T-cell (primary cell): ENCODE measurements at places on chromosomes 6 and 20. TPM values are rescaled to one million over a fixed set of nuclear protein-coding genes. Genes with fewer than 3 reads are reported as not detected.

SNAI1 gene
- 0.95 TPM for total RNA-seq

SHLD1 gene
- total RNA-seq = 12.6 TPM

EYS gene
- total RNA-seq = not detected

LPIN3 gene
- 0.35 TPM for total RNA-seq

ENPP5 gene
- 0.56 TPM for total RNA-seq

CCN6 gene
- total RNA-seq = not detected

COL11A2 gene
- total RNA-seq = 1.5 TPM

CYP39A1 gene
- not detected for total RNA-seq

NECAB3 gene
- 33.9 TPM for total RNA-seq

ISM1 gene
- total RNA-seq = 3.9 TPM

GRCh38 chr20:60693496-60694133 lies 558.4 kb upstream of the CDH4 start:
- H3K4me3 ChIP-seq = no peak overlapping the region
- no peak for DNase-seq
- H3K27me3 ChIP-seq = peaks cover 8% of the 10 kb centered on the region
- H3K36me3 ChIP-seq = no peaks in the 10 kb centered on the region
- H3K27ac ChIP-seq = no peak overlapping the region

GRCh38 chr20:57449398-57450354 lies 58.5 kb downstream of the RBM38 start:
- no peak for DNase-seq
- no peak overlapping the region for H3K27ac ChIP-seq
- no peaks in the 10 kb centered on the region for H3K36me3 ChIP-seq
- peaks cover 2% of the 10 kb centered on the region for H3K27me3 ChIP-seq
- no peak overlapping the region for H3K4me3 ChIP-seq
- H3K4me1 ChIP-seq = peaks cover 38% of the 10 kb centered on the region

DNA sequence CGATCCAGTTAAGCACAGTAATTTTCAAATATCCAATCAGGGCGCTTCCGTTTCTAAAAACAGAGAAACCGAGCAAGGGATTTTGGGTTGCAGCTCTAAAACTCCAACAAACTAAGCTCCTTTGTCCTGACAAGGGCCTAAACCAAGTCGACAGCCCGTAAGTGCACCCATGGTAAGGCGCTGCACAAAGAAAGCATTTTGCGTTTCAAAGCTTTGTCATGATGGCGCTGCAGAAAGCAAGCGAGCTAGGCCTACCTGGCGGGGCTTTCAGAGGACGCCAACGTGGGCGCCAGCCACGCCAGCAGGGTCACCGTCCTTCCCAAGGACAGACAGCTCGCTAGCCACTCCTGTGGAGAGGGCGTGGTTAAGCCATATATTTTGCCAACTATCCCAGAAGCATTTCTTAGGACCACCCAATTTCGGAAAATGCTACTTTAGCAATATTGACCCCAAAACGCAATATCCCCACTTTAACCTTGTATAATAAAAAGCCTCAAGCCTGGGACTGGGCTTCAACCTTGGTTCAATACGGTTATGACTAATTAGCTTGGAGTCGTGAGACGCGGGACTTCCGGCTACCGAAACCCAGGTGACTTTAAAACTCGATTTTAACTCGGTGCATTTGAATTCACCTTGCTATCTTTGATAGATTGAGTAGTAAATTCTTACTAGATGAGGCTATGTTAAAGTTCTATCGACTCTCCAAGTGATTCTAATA lies 53.8 kb downstream of the TRIM38 start:
- H3K27ac ChIP-seq = no peak overlapping the region
- no peaks in the 10 kb centered on the region for H3K36me3 ChIP-seq
- no peaks in the 10 kb centered on the region for H3K27me3 ChIP-seq
- H3K4me3 ChIP-seq = no peak overlapping the region
- DNase-seq = no peak
- peaks cover 5% of the 10 kb centered on the region for H3K4me1 ChIP-seq

DNA sequence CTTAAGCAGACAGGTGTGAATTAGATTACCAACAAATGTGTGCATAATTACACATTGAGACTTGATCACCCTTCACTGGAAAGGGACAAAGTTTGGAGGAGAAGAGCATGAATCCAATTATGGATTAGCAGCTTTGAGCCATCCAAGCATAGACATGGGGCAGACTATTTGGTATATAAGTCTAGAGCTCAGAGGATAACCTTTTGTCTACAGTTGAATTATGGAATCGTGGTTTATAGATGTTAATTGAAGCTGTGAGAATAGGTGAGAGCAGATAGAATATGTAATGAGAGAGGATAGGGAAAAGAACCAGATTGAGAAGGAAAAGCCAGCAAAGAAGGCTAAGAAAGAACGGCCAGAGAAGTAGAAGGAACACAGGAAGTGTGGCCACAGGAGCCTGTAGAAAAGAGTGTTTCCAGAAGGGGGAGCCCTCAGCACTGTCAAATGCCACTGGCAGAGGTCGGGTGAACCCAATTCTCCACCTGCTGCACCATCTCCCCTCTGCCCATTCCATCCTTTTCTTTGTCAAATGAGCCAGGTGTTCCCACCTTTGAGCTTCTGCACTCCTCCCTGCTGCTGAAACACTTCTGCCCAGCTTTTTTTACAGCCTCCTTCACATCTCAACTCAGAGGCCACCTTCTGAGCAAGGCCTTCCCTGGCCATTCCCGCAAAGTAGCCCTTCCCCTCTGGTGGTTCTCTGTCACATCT lies 7.3 kb downstream of the DNTTIP1 start:
- H3K4me1 ChIP-seq = peaks cover 9% of the 10 kb centered on the region
- peak; percentile 63 for DNase-seq
- no peaks in the 10 kb centered on the region for H3K27me3 ChIP-seq
- no peak overlapping the region for H3K4me3 ChIP-seq

- H3K27ac ChIP-seq = no peak overlapping the region
- H3K27me3 ChIP-seq = no peaks in the 10 kb centered on the region
- no peaks in the 10 kb centered on the region for H3K36me3 ChIP-seq
- no peak overlapping the region for H3K4me3 ChIP-seq
- no peaks in the 10 kb centered on the region for H3K4me1 ChIP-seq
Observed at GRCh38 chr6:82984720-82985119, 80.9 kb downstream of the UBE3D start.

DNA sequence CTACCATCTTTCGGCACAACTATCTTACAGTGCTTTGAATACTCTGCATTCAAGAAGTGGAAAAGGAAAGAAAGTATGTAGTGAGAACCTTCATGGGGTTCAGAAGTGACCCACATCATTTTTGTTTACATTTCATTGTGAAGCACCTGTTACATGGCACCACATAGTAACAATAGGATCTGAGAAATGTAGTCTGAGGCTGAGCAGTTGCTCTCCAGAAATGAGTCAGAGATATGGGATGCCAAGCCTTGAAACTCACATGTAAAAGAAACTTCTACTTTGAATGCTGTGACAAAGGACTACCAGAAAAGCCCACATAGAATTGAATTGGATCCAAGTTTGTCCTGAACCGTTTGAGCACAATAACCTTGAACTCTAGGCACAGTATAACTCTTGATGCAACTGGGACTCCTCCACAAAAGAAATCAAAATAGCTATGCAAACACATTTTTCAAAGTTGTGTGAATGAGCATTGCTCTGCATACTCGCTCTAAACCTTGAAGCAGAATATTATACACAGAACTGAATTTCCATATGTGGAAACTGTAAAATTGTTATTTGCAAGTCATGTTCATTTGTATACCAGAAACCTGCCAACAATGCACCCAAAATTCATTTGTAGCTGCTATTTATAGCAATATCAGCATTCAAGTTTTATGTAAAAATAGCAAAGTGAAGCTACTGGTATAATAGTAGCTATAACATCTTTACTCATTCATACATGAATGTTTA lies 400.9 kb upstream of the POU3F2 start:
- no peak for DNase-seq
- H3K27ac ChIP-seq = no peak overlapping the region
- no peaks in the 10 kb centered on the region for H3K36me3 ChIP-seq
- no peaks in the 10 kb centered on the region for H3K27me3 ChIP-seq
- H3K4me3 ChIP-seq = no peak overlapping the region

- H3K4me1 ChIP-seq = no peaks in the 10 kb centered on the region
- H3K36me3 ChIP-seq = no peaks in the 10 kb centered on the region
- H3K27me3 ChIP-seq = peaks cover 24% of the 10 kb centered on the region
- no peak overlapping the region for H3K4me3 ChIP-seq
- no peak for DNase-seq
- no peak overlapping the region for H3K27ac ChIP-seq
Observed at GRCh38 chr20:59589086-59589684, 15.2 kb upstream of the PHACTR3 start.

DNA sequence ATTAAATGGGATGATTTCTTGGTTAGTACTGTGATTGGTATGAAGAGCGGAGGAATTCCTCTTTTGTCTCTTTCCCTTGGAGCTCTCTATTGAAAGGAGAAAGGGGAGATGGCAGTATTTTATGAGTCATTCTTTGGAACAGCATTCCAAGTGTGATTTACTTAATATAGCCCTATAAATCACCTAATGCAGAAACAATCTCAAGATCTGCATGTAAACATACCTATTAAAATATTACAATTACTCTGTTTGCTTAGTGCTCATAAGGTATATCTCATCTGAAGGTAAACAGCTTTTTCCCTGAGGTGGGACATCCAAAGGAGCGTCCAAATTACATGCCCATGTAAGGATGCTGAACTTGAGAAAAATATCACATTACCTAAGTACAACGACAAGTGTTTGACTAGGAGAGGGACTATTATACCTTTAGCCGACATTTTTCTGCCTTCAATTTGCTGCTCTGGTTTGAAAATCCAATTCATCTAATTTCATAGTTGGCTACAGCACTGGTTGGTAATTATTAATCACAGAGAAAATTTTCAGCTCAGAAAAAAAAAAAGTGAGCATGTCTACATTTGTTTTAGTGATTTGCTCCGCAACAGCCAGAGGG lies 229.0 kb downstream of the FOXC1 start:
- DNase-seq = no peak
- no peaks in the 10 kb centered on the region for H3K27me3 ChIP-seq

DNA sequence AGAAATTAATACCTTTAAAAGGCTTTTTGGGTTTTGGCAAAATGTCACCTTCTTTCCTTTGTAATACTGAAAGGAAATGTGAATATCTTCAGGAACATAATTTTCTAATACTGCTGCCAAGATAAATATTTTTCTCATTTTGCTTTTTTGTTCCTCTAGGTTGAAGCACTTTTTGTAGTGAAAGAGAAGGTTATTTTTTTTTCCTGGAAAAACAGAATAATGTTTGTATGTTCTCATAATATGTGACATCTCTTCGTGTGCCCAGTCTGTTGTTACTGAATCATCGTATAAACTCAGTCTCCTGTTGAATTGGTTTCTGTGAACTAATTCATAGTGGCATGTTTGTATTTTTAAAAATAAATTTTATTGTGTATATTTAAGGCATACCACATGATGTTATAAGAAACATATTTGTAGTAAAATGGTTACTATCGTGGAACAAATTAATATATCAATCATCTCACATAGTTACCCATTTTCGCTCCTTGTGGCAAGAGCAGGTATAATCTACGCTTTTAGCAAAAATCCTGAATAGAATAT lies 74.4 kb downstream of the SH3BGRL2 start:
- H3K4me3 ChIP-seq = no peak overlapping the region
- no peak overlapping the region for H3K27ac ChIP-seq
- H3K36me3 ChIP-seq = no peaks in the 10 kb centered on the region
- H3K27me3 ChIP-seq = no peaks in the 10 kb centered on the region

DNA sequence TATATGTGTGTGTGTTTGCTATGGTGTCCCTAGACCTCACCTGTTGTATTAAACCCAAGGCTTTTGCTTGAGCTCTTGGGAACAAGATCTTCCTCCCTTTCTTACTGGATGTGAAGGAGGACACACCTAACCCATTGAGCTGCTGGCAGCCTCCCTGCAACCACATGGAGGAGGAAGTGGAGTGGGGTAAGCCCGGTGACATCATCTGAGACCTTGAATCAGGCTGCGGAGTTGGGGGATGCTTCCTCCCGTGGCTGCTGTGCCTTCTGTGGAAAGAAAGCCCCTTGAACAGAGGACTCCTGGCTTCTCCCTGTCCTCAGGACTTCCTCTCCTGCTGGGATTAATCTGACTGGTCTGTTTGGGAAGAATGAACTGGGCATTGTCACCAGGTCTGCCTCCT lies 3.3 kb downstream of the CST11 start:
- no peaks in the 10 kb centered on the region for H3K36me3 ChIP-seq
- H3K27me3 ChIP-seq = peaks cover 5% of the 10 kb centered on the region
- peaks cover 7% of the 10 kb centered on the region for H3K4me1 ChIP-seq

DNA sequence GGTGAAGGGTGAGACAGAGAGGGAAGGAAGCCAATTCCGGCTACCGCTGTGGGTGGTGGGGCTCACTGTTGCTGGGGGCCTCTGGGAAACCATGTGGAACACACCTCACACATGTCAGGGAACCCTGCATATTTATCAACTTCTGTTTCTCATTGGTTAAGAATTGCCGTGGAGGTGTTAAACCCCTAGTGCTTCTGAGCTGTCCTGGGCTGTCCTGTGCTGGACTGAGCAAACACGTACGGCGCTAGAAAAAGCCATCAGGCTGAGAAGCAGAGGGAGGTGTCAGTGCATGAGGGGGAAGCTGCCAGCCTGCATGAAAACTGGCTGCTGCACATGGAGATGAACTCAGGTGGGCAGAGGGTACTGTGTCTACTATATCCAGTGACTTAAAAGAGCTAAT lies 103.9 kb upstream of the JAG1 start:
- no peaks in the 10 kb centered on the region for H3K36me3 ChIP-seq
- H3K4me3 ChIP-seq = no peak overlapping the region
- no peak overlapping the region for H3K27ac ChIP-seq
- DNase-seq = no peak

DNA sequence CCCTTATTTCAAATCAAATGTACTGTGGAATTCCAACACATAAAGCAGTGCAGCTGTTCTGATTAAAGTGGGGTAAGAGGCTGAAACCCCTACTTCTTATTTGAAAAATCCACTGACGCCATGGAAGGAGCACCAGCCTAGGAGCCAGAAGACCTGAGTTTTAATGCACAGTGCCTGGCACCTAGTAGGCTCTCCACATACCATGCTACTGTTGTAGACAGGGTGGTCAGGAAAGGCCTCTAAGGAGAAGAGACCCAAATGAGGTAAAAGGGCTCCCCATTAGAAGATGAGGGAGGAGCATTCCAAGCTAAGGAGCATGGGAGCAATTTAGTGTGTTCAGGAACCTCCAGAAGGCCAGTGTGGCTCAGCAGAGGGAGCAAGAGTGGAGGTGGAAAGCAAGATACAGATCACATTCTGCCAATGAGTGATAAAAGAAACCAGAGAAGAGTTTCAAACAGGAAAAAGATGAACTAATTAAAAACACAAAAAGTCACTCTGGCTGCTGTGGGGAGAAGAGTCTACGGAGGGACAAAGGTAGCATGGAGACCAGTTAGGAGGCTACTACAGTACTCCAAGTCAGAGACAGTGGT lies 11.8 kb upstream of the ZNF76 start:
- DNase-seq = no peak
- no peak overlapping the region for H3K27ac ChIP-seq
- no peaks in the 10 kb centered on the region for H3K27me3 ChIP-seq
- peaks cover 7% of the 10 kb centered on the region for H3K36me3 ChIP-seq
- no peak overlapping the region for H3K4me3 ChIP-seq

DNA sequence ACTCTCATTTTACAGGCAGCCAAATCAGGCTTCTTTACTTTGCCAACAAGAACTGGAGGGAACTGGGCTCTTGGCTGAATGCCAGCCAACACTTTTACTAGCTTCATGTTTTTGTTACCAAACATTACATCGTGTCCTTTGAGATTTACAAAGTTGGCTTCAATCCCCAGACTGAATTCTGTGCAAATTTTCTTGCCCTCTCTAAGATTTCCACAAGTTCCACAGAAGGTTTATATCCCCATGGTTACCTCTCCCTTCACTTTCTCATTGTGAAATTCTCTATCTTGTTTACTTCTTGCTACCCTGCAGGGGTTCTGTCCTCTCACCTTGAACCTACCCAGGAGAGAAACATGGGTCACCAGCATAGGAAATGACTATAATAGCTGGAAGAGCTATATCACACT lies 37.6 kb upstream of the PLCB1 start:
- H3K27me3 ChIP-seq = no peaks in the 10 kb centered on the region
- H3K36me3 ChIP-seq = no peaks in the 10 kb centered on the region
- no peaks in the 10 kb centered on the region for H3K4me1 ChIP-seq
- no peak overlapping the region for H3K27ac ChIP-seq
- H3K4me3 ChIP-seq = no peak overlapping the region
- no peak for DNase-seq
